Stimulated activated CD8-positive, alpha-beta memory T cell treated with anti-CD3 and anti-CD28 coated beads, Interleukin-4, amount 100 ng/mL, for 48 hours (primary cell): ENCODE measurements at places on chromosomes 5 and 9.
A peak's percentile ranks its signal among the peaks of the same experiment; 100 is the strongest.

- no peak for DNase-seq
Observed at GRCh38 chr5:78667461-78668103, 19.0 kb upstream of the LHFPL2 start.

DNA sequence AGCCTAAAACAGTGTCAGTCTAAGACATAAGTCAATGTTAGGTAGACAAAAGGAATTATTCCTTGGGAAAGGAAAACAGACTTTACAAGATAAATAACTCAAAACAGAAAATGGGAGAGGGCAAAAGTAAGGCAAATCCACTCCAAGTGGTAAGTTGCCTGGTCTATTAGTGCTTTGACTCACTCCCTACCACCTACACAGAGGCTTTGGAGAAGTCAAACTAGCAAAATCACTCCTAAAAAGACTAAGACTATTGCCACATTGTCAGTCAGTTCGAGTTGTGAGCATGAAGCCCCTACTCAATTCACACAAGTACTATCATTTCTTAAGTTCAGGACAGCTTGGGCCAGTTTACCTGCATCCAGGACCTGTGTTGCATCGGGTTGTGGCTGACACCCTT, 5.2 kb upstream of the ZBTB6 start:
- DNase-seq: no peak

- no peak for DNase-seq
Observed at GRCh38 chr9:121876658-121877271, 216.3 kb downstream of the TTLL11 start.

DNA sequence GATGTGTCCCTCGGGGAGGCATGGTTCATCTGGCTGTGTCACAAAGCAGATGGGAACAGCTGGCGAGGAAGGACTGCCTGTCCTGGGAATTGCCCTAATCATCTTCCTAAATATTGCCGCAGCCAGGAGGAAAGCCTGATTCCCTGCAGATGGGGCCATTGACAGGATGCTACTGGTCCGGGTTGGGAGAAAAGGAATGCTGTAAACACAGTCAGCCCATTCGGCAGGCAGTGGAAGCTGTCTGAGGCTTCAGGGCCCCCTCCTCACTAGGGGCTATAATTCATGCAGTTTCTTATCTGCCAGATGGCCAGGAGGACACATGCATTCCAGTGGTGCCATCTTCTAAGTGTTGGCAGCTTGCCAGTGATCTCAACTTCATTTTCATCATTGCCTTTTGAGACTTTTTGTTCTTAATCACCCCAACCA, 110.3 kb downstream of the KCNIP1 start:
- no peak for DNase-seq

DNA sequence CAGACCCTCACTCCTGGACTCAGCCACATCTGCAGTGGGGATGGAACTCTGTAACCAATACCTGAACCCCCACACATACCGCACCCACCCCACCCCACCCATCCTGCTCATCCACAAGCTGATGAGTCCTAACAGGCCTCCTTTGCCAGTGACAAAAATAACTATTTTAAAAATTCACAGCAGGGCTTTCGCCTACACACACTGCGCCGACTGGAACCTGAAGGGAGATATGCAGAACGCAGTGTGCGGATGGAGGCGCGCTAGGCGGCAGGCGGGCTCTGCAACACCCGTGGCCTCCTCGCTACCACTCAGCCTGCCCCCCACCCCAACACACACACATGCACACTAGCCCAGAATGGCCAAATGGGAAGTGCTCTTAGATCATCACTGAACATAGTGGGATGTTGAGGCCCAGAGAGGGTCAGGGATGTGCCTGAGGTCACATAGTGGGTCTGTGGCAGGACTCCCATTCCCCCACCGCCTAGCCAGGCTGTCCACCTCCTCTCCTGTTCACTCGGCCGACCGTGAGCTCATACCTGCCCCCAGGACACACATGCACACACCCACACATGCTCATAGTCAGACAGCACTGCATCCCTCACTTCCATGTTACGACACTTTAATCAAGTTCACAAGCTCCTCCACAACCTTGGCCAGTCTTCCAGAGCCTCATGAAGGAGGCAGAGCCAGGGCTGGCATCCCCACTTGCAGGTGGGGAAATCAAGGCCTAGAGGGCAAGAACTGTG, 6.3 kb upstream of the CAMK2A start:
- DNase-seq: no peak

DNA sequence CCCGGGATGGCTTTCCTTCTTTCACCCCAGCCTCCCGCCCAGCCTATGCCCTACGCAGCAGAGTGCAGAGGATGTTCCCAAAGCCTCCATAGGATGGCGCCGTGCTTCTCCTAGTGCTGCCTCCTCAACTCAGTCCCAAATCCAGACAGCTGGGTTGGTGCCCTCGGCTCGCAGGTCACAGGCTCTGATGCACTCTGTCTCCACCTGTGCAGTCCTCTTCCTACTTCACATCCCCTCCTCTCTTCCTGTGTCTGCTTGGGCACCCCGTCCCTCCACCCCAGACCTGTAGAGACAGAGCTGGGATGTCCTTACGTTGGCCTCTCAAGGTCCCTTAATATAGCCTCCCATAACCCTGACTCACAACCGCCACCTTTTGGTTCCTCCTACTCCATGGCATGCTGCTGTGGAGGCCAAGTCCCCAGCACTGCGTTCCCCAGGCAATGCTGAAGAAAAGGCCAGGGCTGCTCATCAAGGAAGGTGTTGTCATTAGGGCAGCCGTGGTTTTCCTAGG, 314.4 kb downstream of the GADD45G start:
- peak; percentile 55 for DNase-seq

- no peak for DNase-seq
Observed at GRCh38 chr9:117528225-117528624, 113.4 kb upstream of the ASTN2 start.

- DNase-seq: no peak
Observed at GRCh38 chr9:130387398-130387797, 57.4 kb upstream of the ASS1 start.

- no peak for DNase-seq
Observed at GRCh38 chr5:64506567-64507263, 900 bp downstream of the RGS7BP start.

GRCh38 chr5:91384671-91385430, 1.7 kb upstream of the ARRDC3 start:
- DNase-seq: no peak

DNA sequence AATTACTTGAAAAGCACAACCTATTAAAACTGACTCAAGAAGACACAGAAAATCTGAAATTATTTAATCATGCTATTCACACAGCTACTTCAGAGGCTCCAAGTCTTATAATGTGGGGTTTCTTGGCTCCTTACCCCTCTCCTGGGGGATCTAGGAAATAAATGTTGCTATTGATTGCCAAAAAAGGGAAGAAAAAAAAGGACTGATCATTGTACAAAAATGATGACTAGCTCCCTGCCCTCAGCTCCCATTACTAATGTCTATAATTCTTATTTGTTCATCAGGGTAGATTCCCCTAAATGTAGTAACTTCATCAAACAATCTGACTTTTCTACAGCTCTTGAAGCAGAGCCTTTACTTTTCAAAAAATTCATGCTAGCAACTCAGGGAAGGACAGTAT, 3.3 kb upstream of the SMC5 start:
- DNase-seq: no peak

DNA sequence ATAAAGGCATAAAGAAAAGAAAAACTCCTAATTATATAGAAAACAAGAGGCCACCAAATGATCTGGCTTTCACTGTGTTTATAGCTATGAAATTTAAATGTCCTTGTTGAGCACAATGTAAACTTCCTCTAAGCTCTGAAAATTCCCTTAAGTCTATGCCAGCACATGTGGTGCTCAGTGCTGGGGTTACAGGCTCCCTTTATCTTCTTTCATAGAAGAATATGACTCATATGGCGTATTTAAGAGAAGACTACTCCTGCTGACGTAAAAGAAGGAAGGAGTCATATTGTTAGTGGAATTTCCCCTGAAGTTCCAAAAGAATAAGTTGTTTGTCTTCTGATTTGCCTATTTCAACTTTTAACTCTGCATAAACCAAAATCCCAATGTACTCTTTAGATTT, 30.4 kb downstream of the RNF145 start:
- no peak for DNase-seq

- peak; percentile 74 for DNase-seq
Observed at GRCh38 chr9:131728961-131729360, 10.9 kb downstream of the RAPGEF1 start.

DNA sequence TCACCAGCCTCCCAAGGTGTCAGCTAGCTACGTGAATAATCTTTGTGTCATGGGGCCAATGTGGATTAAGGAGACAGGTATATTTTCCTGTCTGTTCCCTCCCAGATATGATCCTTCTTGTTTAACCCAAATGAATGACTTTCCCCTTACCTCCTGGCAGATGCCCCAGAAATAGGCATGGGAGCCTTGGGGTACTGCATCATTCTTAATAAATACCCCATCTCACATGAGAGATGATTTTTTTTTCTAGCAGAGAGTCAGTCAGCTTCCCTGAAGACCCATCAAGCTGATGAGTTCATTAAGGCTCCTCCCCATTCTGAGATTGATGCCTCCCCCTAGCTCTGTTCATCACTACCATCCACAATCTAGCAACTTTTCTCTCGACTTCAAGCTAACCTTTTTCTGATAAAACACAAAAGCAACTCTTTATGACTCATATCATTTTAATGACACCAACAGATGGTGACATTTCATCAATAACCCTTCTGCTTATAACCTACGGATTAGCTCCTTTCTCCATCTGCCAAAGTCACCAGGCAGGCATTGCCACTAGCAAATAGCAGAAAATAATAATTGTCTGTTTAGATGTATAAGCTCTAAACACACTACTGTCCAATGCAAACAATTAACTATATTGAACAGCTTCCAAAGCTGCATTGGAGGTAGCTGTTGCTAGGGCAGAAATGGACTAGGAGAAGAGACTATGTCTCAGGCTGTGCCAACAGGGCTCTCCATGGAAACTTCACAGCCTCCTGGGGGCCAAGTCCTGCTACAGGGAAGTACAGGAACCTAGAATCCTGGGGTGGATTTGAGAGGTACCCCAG, 143.7 kb downstream of the ACER2 start:
- no peak for DNase-seq

- DNase-seq: no peak
Observed at GRCh38 chr5:9386945-9387344, 158.9 kb downstream of the SEMA5A start.

DNA sequence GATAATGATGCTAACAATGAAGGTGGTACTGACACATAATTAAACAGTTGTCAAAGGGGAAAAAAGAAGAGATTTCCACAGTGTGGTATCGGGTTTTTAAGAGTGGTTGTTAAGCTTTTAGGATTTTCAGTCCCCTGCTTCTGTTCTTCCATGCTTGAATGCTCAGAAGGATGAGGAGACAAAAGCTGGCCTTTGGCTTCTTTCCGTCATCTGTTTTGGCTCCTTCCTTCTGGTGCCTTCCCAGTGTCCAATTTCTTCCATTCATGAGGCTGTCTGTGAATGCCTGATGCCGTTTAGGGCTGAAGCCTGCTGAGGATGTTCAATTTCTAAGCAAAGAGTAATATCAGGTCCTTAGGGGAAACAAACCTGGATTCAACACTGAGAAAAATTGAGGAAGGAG, 179.6 kb upstream of the GLRA1 start:
- DNase-seq: no peak

GRCh38 chr5:113663879-113664541, 150.5 kb downstream of the YTHDC2 start:
- peak; percentile 48 for DNase-seq

GRCh38 chr5:150215979-150216944, 26.4 kb downstream of the SLC6A7 start:
- DNase-seq: no peak

DNA sequence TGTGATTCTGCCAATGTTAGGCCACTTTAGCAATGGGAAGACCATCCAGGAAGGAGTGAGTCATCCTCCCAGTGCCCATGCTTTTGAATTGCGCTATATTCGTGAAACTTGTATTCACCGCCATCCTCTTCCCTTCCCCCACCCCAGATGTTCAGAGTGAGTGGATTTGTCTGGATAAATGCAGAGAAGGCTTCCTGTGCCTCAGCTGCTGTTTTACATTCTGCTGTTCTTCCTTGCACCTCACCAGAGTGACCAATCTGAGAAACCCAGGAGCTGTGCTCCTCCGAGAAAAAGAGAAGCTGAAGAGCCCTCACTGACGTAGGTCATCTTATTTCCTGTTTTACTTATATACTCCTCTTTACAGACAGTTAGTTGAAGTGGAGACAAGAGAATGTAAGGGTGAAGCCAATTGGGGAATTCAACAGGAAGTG, 24.6 kb upstream of the SVEP1 start:
- no peak for DNase-seq

GRCh38 chr5:116673453-116673852, 98.8 kb upstream of the SEMA6A start:
- DNase-seq: no peak

- DNase-seq: no peak
Observed at GRCh38 chr5:109566361-109566760, 123.4 kb upstream of the MAN2A1 start.

DNA sequence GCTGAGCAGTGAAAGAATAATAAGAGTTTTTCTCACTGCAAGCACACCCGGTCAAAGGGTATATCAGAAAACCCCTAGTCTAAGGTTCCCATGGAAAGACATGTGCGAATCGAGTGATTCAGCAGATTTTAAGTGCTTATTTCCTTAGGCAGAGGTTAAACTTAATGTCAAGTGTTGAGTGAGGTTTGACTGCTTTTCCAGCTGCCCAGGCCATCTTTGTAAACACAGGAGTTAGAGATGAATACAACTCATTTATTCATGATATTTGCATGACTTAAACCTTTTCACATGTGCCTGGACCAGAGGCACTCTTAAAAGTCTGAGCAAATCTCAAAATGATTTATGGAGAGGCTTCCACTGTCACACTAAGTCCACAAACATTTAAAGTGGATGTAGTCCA, 137.8 kb upstream of the RGMB start:
- DNase-seq: no peak

DNA sequence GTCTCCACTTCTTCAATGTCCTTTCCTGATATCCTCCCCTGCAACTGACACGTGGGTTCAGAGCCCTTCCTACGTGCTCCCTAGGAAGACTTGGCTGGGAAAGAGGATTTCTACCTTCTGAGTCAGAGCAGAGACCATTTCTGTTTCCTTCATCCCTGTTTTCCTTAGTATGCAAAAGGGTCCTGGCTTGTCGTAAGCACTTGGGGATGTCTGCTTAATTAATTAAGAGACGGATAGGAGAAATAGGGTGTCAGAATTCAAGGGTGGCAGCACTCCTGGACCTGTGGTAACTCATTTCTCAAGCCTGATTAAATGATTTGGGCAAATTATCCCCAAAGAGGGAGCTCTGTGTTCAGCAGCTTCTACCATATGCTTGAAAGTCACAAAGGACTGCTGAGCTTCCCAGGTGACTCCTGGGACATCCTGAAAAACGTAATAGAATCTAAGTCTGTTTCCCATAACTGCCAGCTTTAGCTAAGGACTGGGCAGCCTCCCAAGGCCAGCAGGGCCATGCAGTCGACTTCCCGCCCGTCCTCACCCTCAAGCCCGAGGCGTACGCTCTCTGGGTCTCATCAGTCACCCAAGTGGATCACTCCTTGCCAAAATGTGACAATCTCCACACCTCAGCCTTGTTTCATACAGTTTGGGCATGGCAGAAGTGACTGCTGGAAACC, 20.5 kb downstream of the ABCA1 start:
- no peak for DNase-seq
